Karpas-422 (cell line): ENCODE measurements at places on chromosomes 6 and 20. TPM values are rescaled to one million over a fixed set of nuclear protein-coding genes. Genes with fewer than 3 reads are reported as not detected.

KIAA0408 gene
- 0.22 TPM in 1 of 2 replicates, not detected in the other for total RNA-seq

OR2J1 gene
- total RNA-seq, result not detected in 2 replicates

SLC44A4 gene
- total RNA-seq, result not detected in 2 replicates

RHAG gene
- total RNA-seq, result not detected in 2 replicates

GRCh38 chr20:46270977-46271744, 37.1 kb downstream of the CDH22 start:
- no peaks in the 10 kb centered on the region for H3K27me3 ChIP-seq
- H3K27ac ChIP-seq, result 0 out of 2 replicates have a peak overlapping the region, but pooled peaks have one; percentile 35
- H3K4me1 ChIP-seq, result peaks cover 26% of the 10 kb centered on the region
- DNase-seq, result no peak

DNA sequence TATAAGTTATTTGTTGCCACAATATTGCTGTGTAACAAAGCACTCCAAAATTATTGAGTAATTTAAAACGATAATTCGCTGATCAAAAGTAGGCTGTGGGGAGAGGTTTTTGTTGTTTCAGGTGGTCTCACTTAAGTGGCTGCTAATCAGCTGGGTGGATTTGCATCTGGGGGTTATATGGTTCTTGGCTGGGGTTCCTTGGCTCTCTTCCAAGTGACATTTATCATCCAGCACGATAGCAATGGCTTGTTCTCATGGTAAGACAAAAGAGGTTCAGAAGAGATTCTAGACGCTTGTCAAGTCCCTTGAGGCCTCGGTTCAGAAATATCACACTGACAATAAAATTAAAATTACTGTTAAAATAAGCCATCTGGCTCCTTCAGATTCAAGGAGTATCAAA, 1648.8 kb downstream of the GRIK2 start:
- no peak overlapping the region for H3K27ac ChIP-seq
- no peak for DNase-seq
- H3K36me3 ChIP-seq, result no peaks in the 10 kb centered on the region
- H3K27me3 ChIP-seq, result no peaks in the 10 kb centered on the region

DNA sequence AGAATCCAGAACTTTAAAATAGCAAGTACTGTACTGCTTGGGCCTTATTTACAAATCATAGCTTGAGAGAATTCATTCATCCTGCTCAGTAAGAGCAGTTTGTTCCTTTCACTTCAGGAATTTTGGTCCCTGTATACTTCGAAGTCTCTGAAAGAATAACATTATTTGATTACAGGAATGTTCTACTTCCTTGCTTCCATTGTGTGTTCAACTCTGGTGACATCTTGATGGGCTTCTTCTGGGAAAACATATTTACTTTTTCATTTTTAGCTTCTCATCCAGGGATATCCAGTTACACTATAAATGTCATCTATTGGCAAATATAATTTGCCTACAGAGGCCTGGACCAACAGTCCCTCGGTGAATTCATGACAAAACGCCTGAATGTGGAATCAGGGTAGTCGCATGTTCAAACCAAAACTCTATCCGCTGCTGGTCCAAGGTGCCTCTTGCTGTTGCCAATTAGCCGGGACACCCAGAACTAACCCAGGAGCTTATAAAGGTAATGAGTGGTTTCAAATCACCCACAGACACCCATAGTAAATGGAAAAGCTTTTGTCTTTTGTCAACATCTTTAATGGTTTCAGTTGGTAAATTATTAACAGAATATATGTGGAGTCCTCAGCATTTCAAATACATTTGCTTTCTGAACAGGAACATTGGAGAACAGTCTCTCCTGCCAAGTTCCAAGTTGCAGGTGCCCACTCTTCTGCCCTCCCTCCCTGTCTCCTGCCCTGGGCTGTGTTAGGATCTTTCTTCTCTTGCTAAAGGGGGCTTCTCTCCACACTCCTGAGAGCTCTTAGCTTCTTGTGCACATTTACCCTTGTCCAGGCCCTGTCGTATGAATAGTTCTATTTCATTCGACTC, 162.5 kb upstream of the CITED2 start:
- H3K4me1 ChIP-seq, result no peaks in the 10 kb centered on the region
- H3K27me3 ChIP-seq, result no peaks in the 10 kb centered on the region

GRCh38 chr20:14997791-14998190, 660.4 kb upstream of the FLRT3 start:
- H3K4me3 ChIP-seq, result no peak overlapping the region
- H3K27ac ChIP-seq, result no peak overlapping the region
- no peaks in the 10 kb centered on the region for H3K4me1 ChIP-seq
- DNase-seq, result no peak
- H3K27me3 ChIP-seq, result no peaks in the 10 kb centered on the region
- H3K36me3 ChIP-seq, result no peaks in the 10 kb centered on the region

DNA sequence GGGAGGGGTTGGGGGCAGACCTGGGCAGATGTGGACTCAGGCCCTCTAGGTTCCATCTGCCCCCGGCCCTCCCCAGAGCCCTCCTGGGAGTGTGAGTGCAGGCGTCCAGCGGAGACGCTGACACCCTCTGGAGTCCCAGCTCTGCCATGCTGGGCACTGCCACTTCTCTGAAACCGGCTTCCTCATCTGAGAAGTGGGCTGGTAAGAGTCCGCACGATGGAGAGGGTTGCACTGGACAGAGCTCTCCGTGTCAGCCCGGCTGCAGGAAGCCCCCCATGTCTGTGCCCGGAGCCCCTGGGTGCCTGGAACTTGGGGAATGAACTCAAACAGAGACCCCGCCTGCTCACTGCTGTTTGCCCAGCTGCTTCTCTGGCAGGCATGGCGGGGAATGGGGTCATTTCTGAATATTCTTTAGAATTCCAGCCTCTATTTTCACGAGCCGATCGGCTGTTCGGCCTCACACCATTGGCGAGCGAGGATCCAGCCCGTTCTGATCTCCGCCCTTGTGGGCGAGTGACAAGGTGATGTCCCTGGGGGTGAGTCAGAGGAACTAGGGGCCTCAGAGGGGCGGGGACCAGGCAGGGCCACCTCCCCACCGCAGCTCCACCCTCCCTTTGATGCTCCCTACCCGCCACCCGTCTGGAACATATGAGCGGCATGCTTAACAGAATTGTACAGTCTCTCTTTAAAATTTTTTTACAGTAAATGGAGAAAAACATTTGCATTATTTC, 47.8 kb upstream of the GATA5 start:
- H3K4me3 ChIP-seq, result no peak overlapping the region
- DNase-seq, result peak; percentile 69
- H3K27ac ChIP-seq, result no peak overlapping the region
- no peaks in the 10 kb centered on the region for H3K27me3 ChIP-seq
- no peaks in the 10 kb centered on the region for H3K36me3 ChIP-seq

DNA sequence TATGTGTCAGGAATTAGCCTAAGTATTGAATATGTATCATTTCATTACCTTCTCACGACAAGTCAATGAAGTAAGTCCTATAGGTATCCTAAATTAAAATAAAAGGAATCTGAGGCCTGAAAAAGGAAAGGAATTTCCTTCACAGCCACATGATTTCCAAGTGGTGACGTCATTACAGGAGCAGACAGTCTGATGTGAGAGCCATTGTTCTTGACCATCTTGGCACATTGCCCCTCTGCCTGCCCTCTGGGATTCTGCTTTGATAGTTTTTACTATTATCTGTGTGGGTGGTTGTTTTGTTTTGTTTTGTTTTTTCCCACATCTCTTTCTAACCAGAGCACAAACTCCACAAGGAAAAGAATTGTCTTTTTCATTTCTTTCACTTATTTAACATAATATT, 219.8 kb upstream of the UFL1 start:
- H3K4me3 ChIP-seq, result no peak overlapping the region
- no peaks in the 10 kb centered on the region for H3K4me1 ChIP-seq
- no peaks in the 10 kb centered on the region for H3K36me3 ChIP-seq
- no peaks in the 10 kb centered on the region for H3K27me3 ChIP-seq
